ENCODE measurements at places on chromosomes 2 and 18. TPM values are rescaled to one million over a fixed set of nuclear protein-coding genes. Genes with fewer than 3 reads are reported as not detected.

DNA sequence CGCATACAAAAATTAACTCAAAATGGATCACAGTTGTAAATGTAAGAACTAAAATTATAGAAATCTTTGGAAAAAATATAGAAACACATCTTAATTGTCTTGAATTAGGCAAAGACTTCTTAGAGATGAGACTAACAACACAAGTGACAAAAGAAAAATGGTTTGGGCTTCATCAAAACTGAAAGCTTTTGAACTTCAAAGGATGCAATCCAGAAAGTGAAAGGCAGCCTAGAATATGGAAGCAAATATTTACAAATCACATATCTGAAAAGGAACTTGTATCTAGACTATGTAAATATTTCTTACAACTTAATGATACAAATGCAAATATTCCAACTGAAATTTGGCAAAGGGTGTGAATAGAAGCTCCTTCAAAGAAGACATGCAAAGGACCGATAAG lies 582.8 kb upstream of the ZEB2 start:
- DNase-seq, result no peak

- DNase-seq, result no peak
Observed at GRCh38 chr2:27407798-27408491, 1.4 kb downstream of the PPM1G start.

DNA sequence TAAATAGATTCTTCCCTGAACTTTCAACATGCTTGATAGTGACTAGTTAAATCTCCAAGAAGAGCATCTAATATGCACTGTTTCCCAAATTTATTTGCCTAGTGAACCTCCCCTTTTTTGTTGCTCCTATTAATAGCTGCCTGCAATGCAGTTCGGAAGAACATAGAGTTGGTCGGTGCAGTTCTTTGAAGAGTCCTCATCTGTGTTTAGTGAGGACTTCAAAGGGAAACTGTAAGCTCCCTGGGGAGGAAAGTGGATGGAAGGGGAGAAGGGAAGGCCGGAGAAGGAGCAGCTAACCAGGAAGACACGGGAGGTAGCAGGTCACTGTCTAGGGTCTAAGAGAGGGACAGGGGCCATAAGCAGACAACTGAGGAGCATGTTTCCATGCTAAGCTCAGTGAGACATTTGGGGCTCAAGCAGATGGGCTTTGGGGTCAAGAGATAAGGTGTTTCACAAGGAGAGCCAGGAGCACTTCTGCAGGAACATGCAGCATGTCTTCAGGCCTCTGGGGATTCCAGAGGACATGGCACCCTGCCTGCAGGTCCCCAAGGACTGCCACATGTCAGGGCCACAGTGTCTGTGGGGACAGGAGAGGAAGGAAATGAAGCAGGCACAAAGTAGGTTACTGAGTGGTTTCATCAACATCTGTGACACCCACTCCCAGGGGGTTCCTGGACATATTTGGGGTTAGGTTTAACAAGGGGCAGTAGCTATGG lies 48.7 kb upstream of the ANXA4 start:
- DNase-seq, result peak; percentile 30

DNA sequence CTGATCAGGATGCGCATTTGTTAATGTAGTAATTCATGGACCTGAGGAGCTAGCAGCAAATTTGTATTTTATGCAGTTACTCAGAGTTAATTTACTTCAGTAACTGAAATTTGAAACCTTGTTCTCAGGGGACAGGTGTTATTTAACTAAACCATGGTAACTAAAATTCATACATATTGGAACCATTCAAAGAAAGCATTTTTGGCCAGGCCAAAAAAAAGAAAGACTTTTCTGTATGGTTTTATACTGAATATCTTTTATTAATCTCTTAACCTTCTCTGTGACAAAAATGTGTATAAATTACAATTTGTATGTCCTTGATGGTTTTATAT lies 4.4 kb upstream of the KLHL23 start:
- DNase-seq, result no peak

CD207 gene
- total RNA-seq, result not detected

DNA sequence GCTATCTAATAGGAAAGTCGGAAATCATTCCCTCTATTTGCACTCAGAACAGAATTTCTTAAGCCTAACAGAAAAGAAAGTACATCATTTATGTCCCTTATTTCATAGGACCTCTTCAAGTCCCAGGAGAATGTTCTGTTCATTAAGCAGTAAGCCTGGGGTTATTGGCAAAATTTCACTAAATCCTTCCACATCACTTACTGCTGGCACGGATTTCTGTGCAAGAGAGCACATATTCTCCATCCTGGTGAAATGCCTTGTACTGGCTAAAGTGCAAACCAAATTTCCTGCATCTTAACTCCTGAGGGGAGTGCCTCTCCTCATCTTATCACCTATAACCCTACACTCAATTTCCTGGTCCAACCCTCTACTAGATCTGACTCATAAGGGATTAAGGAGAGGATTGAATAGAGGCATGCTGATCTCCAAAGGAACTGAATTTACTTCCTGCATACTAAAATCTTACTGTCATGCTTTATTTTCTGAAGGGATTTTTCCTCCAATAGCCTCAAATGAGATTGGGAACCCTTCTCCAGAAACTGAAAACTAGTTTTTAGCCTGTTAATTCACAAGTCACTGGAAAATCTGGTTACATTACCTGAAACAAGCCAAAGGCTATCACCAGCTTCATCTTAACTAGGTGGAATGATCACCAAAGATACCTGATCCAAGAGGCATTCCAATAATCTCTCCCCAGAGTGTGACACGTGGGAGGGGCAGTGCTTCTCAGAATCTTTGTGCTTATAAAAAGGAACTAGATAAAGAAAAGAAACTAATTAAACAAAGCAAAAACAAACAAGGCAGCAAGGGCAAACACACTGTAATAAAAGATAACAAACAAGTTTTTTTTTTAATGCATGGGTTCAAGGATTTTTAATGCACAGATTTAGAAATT lies 311.1 kb downstream of the NR4A2 start:
- DNase-seq, result no peak

GKN2 gene
- not detected for total RNA-seq

GRCh38 chr2:233039846-233040530 lies 7.5 kb downstream of the NEU2 start:
- no peak for DNase-seq

DNA sequence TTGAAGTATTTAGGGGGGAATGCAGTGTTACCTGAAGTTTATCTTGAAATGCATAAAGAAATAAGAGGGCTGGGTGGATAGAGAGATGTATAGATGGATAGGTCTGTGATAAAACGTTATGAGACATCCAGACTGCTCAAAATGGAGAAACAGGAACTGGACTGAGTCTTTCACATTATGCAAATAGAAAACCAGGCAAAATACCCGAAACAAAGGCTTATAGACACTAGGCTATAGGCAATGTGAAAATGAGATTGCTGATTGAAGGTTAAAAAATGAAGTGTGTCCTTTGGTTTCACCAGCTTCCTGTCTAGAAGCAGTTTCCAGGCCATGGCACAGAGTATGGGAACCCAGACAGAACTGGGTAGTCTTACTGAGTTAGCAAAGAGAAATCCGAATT lies 24.9 kb upstream of the SLC3A1 start:
- DNase-seq, result no peak

DNA sequence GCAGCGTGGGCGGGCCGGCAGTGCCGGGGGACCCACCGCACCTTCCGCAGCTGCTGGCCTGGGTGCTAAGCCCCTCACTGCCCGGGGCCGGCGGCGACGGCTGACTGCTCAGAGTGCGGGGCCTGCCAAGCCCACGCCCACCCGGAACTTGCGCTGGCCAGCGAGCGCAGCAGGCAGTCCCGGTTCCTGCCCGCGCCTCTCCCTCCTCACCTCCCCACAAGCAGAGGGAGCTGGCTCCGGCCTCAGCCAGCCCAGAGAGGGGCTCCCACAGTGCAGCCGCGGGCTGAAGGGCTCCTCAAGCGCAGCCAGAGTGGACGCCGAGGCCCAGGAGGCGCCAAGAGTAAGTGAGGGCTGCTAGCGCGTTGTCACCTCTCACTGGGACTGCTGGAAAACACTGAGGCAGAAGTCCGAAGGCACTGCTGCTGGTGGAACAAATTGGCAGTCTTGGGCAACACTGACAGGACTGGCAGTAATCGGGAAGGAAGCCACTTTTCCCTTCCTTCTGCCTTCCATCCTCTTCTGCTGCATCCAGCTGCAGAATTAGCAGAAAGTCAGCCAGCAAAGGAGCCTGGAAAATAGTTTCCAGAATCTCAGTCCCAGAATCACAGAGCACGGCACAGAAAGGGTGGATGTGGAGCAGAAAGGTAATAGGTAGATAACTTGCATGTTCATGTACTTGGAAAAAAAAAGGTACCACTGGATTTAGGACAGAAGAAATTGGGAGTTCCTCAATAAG lies 179.4 kb upstream of the FN1 start:
- DNase-seq, result no peak

DNA sequence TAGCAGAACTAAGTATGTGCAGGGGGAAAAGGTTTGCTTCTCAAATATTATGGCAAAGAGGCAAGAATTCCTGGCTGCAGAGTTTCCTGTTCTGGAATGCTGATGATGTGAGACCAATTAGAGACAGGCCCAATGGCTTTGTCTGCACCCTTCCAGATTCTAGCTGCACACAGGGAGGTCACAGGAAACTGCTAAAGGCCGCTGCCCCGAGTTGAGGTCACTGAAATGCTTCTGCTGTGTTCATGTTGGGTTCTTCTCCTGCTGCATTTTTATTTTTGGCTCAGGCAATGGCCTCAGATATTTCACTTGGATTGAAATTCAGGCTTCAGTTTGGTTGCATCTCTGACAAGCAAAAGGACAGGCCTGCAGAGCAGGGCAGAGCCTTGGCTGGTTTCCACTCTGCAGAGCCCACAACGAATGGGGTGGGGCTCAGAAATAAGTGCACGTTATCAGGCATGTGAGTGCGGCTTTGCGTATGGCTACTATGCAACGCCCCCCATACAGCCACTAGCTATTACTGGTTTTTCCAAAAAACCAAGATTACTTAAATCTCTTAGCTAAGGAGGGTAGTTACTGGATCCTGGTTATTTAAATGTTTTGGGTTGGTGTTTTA lies 66.9 kb upstream of the FZD5 start:
- no peak for DNase-seq

POTEJ gene
- not detected for total RNA-seq

- DNase-seq, result no peak
Observed at GRCh38 chr2:219087848-219088247, 27.1 kb upstream of the IHH start.

RAB27B gene
- total RNA-seq, result 0.53 TPM

- DNase-seq, result no peak
Observed at GRCh38 chr2:49248506-49248905, 94.2 kb upstream of the FSHR start.

GRCh38 chr2:239312741-239313667 lies 87.8 kb downstream of the HDAC4 start:
- DNase-seq, result peak; percentile 2

- DNase-seq, result no peak
Observed at GRCh38 chr2:204261846-204262245, 283.4 kb upstream of the PARD3B start.

UCN gene
- total RNA-seq, result 1.4 TPM

GRCh38 chr18:12907258-12907925 lies 23.4 kb upstream of the PTPN2 start:
- DNase-seq, result no peak

DNA sequence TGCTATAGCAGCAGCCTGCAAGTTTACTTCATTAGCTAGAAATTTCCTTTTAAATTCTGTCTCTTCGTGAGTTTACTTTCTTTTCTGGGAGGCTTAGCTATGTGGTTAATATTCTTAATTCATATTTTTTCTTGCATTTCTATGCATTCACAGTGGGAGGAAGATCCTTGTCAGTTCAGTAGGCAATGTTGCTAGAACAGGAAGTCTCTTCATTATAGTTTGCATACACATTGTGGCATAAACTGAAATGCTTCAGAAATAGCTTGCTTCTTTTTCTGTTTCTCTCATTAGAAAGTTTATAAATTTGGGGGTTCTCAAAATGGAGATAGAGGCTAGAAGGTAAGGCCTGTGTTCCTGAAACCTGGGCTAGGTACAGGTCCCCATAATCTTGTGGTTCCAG lies 8.1 kb upstream of the ARHGAP15 start:
- DNase-seq, result no peak

DNA sequence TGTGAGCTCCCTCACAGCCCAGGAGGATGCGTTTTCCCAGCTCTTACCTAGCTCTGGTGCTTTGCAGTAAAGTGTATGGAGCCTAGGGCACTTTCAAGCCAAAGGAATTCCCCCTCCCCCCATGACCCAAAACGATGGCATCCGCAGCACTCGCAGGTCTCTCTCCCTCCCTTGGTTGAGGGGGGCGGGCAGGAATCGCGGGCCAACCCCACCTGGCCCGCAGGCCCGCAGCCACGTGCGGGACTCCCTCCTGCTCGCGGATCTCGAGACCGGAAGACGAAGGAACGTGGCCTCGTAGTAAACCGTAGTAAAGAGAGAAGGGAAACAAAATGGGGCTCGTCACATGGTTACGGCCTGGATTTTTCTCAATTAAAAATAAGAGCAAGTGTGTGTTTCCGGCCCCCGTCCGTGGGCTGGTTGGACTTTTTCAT lies 8.5 kb downstream of the IRS1 start:
- peak; percentile 76 for DNase-seq

UGT1A3 gene
- total RNA-seq, result not detected

- DNase-seq, result no peak
Observed at GRCh38 chr18:24381126-24381525, 16.5 kb downstream of the OSBPL1A start.

GRCh38 chr2:85961053-85961452 lies 72.3 kb upstream of the ST3GAL5 start:
- DNase-seq, result no peak

DNA sequence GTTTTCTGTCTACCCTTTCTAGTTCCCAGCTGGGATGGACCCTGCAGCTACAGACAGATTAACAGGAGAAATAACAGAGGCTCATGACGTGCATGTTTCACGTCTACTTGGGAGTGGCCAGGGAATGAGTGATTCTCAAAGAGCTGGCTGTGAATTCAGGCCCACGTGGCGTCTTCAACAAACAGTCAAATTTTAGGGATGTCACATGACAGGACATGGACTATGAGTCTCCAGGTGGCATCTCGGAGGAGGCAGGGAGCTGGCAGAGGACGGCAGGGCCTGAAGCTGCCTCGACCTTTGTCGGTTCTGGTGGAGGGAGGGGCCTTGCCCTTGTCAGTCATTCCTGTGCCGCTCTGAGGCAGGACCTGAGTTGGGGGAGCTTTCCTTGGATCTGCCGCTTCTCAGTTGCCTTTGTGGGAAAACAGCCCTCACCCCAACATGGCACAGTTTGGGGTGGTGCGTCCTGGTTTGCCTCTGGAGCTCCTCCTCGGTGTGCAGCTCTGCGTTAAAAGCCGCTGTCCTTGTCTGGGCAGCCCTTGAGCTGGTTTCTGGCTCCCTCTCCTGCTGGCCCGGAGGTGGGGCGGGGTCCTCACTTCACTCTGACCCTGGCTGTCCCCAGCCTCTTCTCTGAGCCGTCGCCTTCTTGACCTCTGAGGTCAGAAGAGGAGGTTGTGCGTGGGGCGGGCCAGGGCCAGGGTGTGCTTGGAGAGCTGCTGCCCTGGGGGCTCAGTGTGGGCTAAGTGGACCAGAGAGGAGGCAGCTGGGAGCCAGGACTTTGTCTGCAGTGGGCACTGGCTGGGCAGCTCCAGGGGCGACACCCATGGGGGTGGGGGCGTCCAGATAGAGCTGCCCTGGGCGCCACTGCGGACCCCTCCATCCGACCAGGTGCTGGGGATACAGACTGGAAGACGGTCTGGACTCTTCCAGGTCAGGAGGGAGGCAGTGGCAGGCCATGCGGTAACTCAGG lies 12.1 kb upstream of the GAL3ST2 start:
- no peak for DNase-seq

IL1RN gene
- 4.6 TPM for total RNA-seq

RASGRP3 gene
- total RNA-seq, result 4.5 TPM

GRCh38 chr2:64017811-64018700 lies 1.2 kb downstream of the VPS54 start:
- no peak for DNase-seq

C2orf78 gene
- not detected for total RNA-seq

Data from activated CD4-positive, alpha-beta T cell treated with anti-CD3 and anti-CD28 coated beads for 36 hours (primary cell).